ENCODE measurements at places on chromosomes 4 and X.

- DNase-seq: no peak
Observed at GRCh38 chr4:129046055-129046959, 47.0 kb downstream of the SCLT1 start.

DNA sequence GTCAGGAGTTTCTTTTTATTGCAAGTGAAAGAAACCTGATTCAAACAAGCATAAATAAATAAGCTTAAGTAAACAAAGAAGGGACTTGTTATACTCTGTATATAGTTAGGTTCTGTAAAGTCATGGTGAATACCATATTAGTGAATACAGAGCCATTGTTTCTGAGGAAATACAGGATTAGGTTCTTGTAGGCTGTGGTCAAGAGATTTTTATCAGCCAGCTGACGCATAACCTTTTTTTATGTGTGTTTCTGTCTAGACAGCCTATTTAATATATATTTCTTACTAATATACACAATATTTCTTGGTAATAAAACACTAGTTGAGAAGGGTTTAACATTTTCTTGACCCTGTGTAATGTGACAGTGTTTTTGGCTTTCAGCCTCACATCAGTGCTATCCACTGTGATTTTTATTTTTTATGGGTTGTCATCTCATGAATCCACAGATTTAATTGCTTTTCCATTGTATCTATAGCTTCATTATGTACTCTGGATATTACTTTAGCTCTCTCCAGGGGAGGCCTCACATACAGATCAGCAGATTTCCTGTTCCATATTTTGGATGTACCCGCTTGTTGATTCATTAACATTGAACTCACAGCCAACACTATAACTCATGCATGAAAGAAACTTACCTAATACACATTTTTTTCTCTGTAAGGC lies 8.0 kb downstream of the HERC3 start:
- no peak for DNase-seq

- no peak for DNase-seq
Observed at GRCh38 chr4:85732124-85732523, 257.2 kb downstream of the ARHGAP24 start.

GRCh38 chr4:128564081-128564630 lies 245.3 kb upstream of the JADE1 start:
- no peak for DNase-seq

DNA sequence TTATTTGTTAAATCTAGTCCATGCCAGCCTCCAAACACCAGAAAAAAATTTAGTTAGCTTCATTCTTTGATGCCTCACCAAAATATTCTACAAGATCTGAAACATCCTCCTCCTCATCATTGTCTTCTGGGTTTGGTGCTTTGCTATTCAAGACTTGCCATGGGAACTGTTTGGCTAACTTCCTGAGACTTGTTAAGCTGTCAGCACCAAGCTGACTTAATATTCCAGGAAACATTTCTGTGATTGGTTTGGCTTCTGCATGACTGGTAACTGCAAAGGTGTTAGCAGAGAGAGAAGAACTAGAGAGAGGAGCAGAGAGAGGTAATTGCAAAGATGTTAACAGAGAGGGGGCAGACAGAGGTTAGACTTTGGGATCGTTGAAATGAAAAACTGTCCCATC lies 101.3 kb downstream of the PALLD start:
- DNase-seq: no peak

GRCh38 chr4:177012918-177013545 lies 220.3 kb upstream of the VEGFC start:
- DNase-seq: no peak

DNA sequence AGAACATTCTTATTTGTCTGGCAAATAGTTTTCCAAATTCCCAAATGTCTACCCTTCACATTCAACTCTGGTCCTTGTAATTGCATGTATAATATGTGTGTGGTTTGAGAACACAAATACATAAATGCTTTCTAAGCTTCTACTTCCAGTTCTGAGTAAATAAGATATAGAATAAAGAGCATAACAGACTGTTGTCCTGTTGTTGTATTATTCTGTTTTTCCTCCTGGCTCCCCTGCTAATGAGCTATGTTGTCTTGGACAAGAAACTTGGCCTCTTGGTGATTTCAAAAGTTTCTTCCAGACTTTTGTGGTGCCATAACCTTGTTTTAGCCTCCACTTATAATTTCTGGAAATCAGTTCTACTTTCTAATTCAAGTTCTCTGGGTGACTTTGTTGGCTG lies 75.3 kb upstream of the USP38 start:
- no peak for DNase-seq

DNA sequence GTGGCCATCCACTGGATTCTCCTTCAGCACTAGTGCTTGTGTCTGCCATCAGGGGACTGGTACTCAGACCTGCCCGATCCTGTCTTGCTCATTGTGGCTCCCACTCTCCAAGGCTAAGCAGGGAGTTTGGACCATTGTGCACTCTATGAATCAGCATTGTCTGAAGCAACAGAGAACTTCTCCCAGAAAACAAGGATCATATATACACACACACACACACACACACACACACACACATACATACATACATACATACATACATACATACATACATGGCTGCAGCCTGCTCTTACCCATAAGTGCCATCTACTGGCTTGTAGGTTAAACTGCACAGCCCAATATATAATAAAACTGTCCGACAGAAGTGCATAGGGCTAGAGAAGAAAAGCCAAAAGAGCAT lies 345.3 kb upstream of the LCORL start:
- no peak for DNase-seq

GRCh38 chrX:13863324-13863723 lies 46.4 kb upstream of the GPM6B start:
- DNase-seq: no peak

DNA sequence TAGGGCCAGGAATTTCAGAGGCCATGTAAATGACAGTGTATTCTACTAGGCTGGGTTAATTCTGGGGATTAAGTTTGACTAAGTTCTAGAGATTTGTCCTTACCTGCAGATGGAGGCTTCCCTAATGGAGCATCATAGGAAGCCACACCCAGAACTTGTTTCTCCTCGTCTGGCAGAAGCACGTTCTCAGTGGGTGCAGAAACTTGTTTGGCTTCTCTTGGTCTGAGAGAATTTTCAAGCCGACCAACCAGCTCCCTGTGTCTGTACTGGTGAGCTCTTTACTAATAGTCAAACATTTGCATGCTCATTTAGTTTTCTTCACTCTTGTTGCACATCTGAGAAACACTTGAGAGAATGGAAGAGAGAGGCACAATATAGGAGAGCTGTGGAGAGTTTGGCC lies 907 bp upstream of the ATP10D start:
- DNase-seq: no peak

DNA sequence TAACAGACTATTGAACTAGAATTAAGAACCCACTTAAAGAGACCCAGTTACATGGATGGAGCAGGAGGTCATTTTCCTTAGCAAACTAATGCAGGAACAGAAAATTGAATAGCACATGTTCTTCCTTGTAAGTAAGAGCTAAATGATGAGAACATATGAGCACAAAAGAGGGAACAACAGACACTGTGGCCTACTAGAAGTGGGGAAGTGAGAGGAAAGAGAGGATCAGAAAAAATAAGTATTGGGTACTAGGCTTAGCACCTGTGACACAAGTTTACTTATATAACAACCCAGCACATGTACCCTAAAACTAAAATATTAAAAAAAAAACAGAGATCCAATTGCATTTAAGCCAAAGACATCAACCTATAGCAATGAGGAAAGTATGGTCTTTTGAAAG lies 26.2 kb downstream of the ARAP2 start:
- no peak for DNase-seq
